ENCODE measurements at places on chromosomes 12 and 14. TPM values are rescaled to one million over a fixed set of nuclear protein-coding genes. Genes with fewer than 3 reads are reported as not detected.

GRCh38 chr12:68501226-68501625 lies 109.5 kb upstream of the RAP1B start:
- DNase-seq: no peak
- H3K4me3 ChIP-seq: no peak overlapping the region
- H3K4me1 ChIP-seq: no peaks in the 10 kb centered on the region

DNA sequence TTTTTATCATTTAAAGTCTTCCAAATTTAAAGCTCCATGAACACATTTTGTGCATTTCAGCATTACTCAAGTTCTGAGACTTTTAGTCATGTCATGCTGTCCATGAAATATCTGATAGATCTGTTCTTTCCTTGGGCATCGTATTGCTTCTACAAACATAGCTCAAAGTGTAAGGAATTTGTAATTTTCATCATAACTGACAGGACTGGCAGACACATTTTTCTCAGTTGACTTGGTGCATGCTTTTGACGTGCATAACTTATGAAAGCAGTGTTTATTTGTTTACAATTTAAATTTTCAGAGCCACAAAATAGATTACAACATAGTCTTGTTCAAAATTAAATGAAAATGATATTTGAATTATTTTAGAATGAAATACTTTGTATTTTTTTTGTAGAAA lies 812.1 kb upstream of the NOVA1 start:
- no peak overlapping the region for H3K4me3 ChIP-seq
- no peaks in the 10 kb centered on the region for H3K27me3 ChIP-seq
- H3K36me3 ChIP-seq: no peaks in the 10 kb centered on the region
- H3K4me1 ChIP-seq: no peaks in the 10 kb centered on the region
- no peak for DNase-seq
- H3K27ac ChIP-seq: no peak overlapping the region

HECTD1 gene
- 112 TPM for total RNA-seq

POTEM gene
- not detected for total RNA-seq
